Fibroblast of villous mesenchyme (primary cell): ENCODE measurements at places on chromosomes 11 and 22.

GRCh38 chr22:27851974-27852746, 50.6 kb upstream of the MN1 start:
- DNase-seq = no peak

DNA sequence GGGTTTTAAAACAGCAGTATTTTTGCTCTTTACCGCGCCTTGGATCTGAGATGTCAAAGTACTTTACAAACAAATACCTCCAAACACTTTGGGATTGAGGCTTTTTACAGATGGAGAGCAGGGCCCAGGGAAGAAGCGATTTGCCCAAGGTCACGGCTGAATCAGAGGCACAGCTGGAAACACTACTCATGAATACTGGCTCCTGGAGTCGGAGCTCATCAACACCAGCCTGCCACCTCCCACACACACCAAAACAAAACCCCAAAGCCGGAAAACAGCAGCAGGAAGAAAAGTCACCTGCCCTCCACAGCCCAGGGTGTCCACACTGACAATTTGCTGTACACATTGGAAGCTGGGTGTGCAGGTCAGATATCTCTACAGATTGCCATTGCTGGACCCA, 339.4 kb downstream of the CADM1 start:
- DNase-seq = no peak

GRCh38 chr11:118305726-118306125, 1.2 kb downstream of the CD3E start:
- no peak for DNase-seq

- peak; percentile 83 for DNase-seq
Measured at GRCh38 chr22:37229012-37229804, 14.9 kb downstream of the RAC2 start.

GRCh38 chr11:79054636-79055035, 386.2 kb downstream of the TENM4 start:
- no peak for DNase-seq

DNA sequence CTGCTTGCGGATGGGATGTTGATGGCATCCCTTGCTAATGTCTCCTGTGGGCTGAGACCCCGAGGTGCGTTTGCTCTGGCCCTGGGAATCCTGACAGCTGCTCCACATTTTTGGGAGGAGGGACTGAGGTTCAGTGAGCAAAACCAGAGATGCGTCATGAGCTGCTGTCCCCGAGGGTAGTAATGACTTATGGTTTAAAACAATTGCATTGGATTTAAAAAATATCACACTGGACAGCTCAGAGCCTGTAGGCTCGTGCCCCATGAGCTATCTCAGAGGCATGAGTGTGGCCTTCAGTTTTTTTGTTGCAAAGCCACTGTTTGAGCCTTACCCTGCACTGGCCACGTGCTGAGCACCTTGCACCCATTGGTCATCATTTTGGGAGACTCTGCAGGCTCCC, 20.9 kb upstream of the PARVG start:
- DNase-seq = no peak

DNA sequence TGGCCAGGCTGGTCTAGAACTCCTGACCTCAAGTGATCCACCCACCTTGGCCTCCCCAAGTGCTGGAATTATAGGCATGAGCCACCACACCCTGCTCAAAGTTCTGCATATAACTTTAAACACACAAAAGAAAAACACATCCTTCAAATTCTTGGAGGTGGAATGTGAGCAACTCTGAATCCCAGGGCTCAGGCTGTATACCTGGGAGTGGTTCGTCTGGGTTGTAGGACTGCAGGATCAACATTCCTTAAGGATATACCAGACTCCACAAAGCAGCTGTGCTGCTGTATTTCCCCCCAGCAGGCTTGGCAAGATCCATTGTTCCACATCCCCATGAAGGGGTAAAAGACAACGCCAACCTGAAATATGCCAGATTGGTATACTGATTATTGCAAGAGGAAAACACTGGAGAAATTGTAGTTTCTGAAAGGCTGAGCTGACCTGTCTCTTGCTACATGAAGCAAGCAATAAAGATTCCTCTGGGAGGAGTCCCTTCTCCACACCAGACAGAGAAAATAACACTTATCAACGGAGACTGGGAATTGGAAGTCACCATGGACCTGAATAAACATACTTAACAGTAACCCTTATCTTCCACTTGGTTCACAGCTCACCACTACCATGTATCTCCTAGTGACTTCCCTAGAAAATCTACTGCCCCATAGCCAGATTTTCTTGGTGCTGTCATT, 12.2 kb upstream of the RPS3 start:
- peak; percentile 18 for DNase-seq

DNA sequence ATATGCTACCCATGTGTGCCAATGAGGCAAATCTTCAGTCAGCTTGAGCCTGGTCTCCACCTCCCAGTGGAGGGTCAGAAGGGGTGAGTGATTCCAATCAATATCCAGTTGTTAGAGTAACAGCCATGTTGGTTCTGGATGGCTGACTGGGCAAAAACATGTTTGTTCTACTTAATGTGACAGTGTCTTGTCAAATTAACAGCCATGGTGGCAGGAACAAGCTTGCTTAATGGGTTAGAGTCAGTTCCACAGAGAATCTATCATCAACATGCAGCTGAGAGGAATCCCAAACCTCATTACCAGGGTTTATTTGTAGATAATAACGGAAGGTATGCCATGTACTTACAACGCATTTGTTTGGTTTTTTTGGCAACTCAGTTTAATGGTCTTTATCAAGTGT, 133.2 kb downstream of the SLC17A6 start:
- DNase-seq = no peak

GRCh38 chr11:102798012-102798746, at the start of gene MMP1:
Gene MMP1, minus strand, starts transcription at chr11:102798160. Its CDS starts 68 bp downstream, at chr11:102798092.
- DNase-seq = peak; percentile 33

DNA sequence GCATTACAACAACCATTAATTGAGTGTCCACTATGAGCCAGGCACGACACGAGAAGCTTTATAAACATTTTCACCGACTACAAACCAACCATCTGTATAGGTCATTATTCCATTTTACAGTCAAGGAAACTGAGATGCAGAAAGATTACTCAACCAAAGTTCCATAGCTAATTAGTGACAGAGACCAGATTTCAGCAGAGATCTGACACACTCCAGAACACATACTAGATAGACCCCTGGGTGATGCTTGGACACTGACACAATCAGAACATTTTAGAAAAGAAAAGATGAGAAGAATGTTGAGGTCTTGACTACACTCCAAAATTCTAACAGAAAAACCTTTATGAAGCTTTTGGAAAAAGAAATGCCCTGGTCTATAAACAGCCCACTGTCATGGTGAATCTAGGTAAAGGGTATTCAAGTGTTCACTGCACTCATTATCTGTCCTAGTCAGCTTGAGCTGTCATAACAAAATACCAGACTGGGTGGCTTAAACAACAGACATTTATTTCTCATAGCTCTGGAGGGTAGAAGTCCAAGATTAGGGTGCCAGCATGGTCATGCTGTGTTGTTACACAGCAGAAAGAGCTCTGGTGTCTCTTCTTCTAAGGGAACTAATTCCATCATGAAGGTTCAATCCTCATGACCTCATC, 89.0 kb downstream of the RELT start:
- DNase-seq = peak; percentile 26

- DNase-seq = no peak
Measured at GRCh38 chr22:46303347-46303965, 6.8 kb downstream of the GTSE1 start.

- DNase-seq = no peak
Measured at GRCh38 chr22:19694696-19695095, 19.6 kb upstream of the SEPTIN5 start.
